Hepatocyte (in vitro differentiated cells): ENCODE measurements at places on chromosomes 13 and 19. TPM values are rescaled to one million over a fixed set of nuclear protein-coding genes. Genes with fewer than 3 reads are reported as not detected.

- H3K27me3 ChIP-seq, result no peaks in the 10 kb centered on the region
- H3K4me3 ChIP-seq, result no peak overlapping the region
- DNase-seq, result no peak
- peak overlapping the region; percentile 61 for H3K27ac ChIP-seq
- peaks cover 30% of the 10 kb centered on the region for H3K4me1 ChIP-seq
Measured at GRCh38 chr13:33536601-33537000, 251.0 kb upstream of the STARD13 start.

GRCh38 chr19:31002518-31003244, 346.6 kb downstream of the TSHZ3 start:
- no peak for DNase-seq
- no peak overlapping the region for H3K4me3 ChIP-seq
- no peaks in the 10 kb centered on the region for H3K27me3 ChIP-seq
- no peaks in the 10 kb centered on the region for H3K36me3 ChIP-seq

GRCh38 chr19:379796-380195, 29.2 kb downstream of the C2CD4C start:
- H3K27me3 ChIP-seq, result no peaks in the 10 kb centered on the region
- no peaks in the 10 kb centered on the region for H3K4me1 ChIP-seq
- H3K4me3 ChIP-seq, result no peak overlapping the region
- DNase-seq, result no peak
- H3K27ac ChIP-seq, result no peak overlapping the region

DNA sequence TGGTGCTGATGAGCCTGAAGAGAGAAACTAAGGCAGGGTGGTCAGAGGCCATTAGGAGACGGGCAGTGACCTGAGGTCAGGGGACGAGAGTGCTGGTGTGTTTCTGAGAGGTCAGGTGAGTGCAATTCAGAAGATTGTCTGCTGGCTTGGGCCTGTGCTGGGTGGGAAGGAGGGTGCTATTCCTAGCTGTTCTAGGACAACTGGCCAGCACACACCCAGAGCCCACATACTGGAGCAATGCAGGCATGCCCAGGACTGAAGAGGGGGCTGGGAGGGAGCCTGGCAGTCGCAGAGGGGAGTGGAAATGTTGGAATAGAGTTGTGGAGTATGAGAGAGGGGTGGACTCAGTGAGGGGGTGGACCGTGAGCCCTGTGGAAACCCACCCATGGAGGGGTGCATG, 16.5 kb downstream of the ARHGEF7 start:
- H3K4me1 ChIP-seq, result no peaks in the 10 kb centered on the region
- H3K27me3 ChIP-seq, result peaks cover 5% of the 10 kb centered on the region

- no peaks in the 10 kb centered on the region for H3K27me3 ChIP-seq
- H3K4me3 ChIP-seq, result no peak overlapping the region
- no peaks in the 10 kb centered on the region for H3K4me1 ChIP-seq
- no peaks in the 10 kb centered on the region for H3K36me3 ChIP-seq
Measured at GRCh38 chr19:56972291-56972841, 131.8 kb upstream of the PEG3 start.

DNA sequence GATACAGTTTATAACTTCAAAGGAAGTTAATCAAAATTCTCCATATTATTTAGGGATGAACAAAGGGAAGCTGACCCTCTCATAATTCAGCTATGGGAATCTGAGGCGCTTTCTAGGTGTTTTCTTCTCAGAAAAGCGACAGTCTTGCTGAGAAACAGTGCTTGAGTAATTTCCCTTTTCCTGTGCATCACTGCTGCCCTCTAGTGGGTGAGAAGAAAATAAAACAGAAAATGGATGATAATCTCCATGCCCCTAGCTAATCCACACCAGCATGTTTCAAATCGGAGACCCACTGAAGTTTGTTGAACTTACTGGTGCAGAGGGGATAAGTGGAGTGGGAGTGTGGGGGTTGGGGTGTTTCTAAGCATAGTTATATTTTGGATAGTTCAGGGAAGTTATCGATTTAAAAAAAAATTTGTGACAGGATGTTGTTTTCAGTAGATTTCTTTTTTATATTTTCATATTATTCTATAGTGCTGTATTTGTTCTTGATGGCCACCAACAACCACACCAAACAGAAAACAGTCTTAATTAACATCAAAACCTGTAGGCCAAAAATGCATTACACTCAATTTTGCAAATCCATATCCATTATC, 21.4 kb downstream of the LCP1 start:
- H3K27ac ChIP-seq, result no peak overlapping the region
- no peak overlapping the region for H3K4me3 ChIP-seq
- H3K36me3 ChIP-seq, result no peaks in the 10 kb centered on the region
- no peaks in the 10 kb centered on the region for H3K27me3 ChIP-seq

DNA sequence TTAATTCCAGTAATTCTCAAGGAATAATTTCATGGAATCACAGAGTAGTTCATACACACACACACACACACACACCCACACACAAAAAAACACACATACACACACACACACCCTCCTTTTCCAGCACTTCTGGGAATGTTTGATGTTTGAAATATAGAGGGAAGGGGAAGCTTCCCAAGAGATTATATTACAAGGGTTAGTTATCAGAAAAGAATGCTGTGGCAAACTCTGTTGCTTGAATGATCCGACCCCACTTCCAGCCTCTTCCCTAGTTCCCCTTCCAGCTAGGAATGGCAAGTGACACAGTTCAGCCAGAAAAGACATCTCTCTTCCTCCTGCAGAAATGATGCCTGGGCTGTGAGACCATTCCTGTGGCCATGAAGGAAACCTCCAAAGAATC, 49.9 kb downstream of the KCTD12 start:
- H3K4me1 ChIP-seq, result peaks cover 23% of the 10 kb centered on the region
- no peaks in the 10 kb centered on the region for H3K27me3 ChIP-seq
- H3K36me3 ChIP-seq, result no peaks in the 10 kb centered on the region
- no peak overlapping the region for H3K27ac ChIP-seq
- no peak for DNase-seq

GRCh38 chr13:30819136-30819888, 84.0 kb downstream of the ALOX5AP start:
- no peak overlapping the region for H3K4me3 ChIP-seq
- H3K36me3 ChIP-seq, result no peaks in the 10 kb centered on the region
- H3K27me3 ChIP-seq, result no peaks in the 10 kb centered on the region
- peak; percentile 46 for DNase-seq
- H3K27ac ChIP-seq, result peak overlapping the region; percentile 81
- H3K4me1 ChIP-seq, result peaks cover 6% of the 10 kb centered on the region

- no peak for DNase-seq
- no peaks in the 10 kb centered on the region for H3K27me3 ChIP-seq
- H3K4me3 ChIP-seq, result no peak overlapping the region
- H3K27ac ChIP-seq, result no peak overlapping the region
- H3K4me1 ChIP-seq, result no peaks in the 10 kb centered on the region
Measured at GRCh38 chr19:42555801-42556200, 27.5 kb upstream of the CEACAM1 start.

GRCh38 chr19:29680447-29680846, 15.2 kb downstream of the PLEKHF1 start:
- no peak for DNase-seq
- no peaks in the 10 kb centered on the region for H3K4me1 ChIP-seq
- no peaks in the 10 kb centered on the region for H3K27me3 ChIP-seq
- H3K4me3 ChIP-seq, result no peak overlapping the region
- no peaks in the 10 kb centered on the region for H3K36me3 ChIP-seq
- no peak overlapping the region for H3K27ac ChIP-seq

GRCh38 chr19:55071129-55071502, 4.6 kb upstream of the EPS8L1 start:
- peaks cover 9% of the 10 kb centered on the region for H3K27me3 ChIP-seq
- peak overlapping the region; percentile 16 for H3K27ac ChIP-seq
- no peaks in the 10 kb centered on the region for H3K36me3 ChIP-seq

DNA sequence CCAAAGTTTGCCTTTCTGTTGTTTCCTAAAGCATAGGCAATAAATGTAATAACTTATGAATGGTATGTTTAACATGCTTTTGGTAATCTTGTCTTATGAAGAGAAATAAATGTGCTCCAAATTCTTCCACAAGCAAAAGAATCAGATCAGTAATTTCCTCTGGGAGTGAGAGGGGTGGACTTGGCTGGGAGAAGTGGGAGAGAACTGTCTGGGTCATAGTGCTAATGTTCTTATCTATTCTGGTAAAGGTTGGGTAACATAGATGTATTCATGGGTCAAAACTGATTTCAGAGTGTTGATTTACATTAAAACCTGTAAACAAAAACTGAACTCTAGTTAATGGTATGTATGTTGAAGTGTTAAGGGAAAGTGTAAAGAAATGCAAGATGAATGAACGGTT, 211.7 kb upstream of the IRS2 start:
- H3K27me3 ChIP-seq, result no peaks in the 10 kb centered on the region
- no peak for DNase-seq
- H3K36me3 ChIP-seq, result no peaks in the 10 kb centered on the region
- H3K4me3 ChIP-seq, result no peak overlapping the region

GRCh38 chr13:86559901-86560300, 760.7 kb upstream of the SLITRK6 start:
- H3K36me3 ChIP-seq, result no peaks in the 10 kb centered on the region
- H3K27ac ChIP-seq, result no peak overlapping the region
- H3K27me3 ChIP-seq, result no peaks in the 10 kb centered on the region
- no peaks in the 10 kb centered on the region for H3K4me1 ChIP-seq

DNA sequence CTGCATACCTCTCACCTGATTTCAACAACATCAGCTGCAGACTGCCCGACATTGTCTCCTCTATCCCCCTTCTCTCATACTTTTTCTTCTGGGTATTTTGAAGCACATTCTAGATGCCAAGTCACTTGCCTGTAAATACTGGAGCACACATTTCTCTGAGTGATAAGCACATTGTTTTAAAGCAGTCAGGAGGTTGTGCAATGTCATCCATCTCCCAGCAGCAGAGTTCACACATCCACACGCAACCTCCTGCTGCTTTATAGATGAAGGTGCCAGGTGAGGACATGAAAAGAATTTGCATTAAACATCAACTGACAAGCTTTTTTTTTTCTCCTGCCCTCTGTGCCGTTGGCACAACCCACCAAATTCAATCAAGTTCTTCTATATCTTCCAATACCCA, 5.5 kb downstream of the UPK1A start:
- no peaks in the 10 kb centered on the region for H3K4me1 ChIP-seq
- H3K27me3 ChIP-seq, result no peaks in the 10 kb centered on the region
- H3K36me3 ChIP-seq, result no peaks in the 10 kb centered on the region
- no peak overlapping the region for H3K27ac ChIP-seq

- no peaks in the 10 kb centered on the region for H3K36me3 ChIP-seq
- H3K4me1 ChIP-seq, result no peaks in the 10 kb centered on the region
- no peak for DNase-seq
- H3K4me3 ChIP-seq, result no peak overlapping the region
- H3K27me3 ChIP-seq, result no peaks in the 10 kb centered on the region
- no peak overlapping the region for H3K27ac ChIP-seq
Measured at GRCh38 chr13:92681239-92681638, 545.4 kb upstream of the GPC6 start.

GRCh38 chr19:10069046-10069445, 17.1 kb upstream of the SHFL start:
- no peak for DNase-seq
- H3K27ac ChIP-seq, result no peak overlapping the region
- no peaks in the 10 kb centered on the region for H3K27me3 ChIP-seq

DNA sequence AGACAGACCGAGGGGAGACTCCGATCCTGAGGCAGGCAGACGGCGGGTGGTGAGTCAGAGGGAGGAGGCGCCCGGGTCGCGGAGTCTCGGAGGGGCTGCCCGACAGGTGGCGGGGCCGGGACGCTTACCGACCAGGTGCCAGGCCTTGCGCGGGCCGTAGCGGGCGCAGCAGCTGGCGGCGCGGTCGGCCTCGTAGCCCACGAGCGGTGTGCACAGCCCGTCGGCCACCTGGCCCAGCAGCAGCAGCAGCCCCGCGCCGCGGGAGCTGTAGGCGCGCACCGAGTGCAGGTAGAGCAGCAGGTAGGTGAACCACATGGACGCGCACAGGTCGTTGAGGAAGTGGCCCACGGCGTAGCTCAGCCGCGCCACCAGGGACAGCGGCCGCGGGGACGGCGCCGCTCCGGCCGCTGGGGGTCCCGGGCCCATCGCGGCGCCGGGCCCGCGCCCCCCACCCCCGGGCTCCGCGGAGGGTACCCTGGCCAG, 367 bp downstream of the MFSD12 start:
- peaks cover 19% of the 10 kb centered on the region for H3K4me1 ChIP-seq
- no peaks in the 10 kb centered on the region for H3K27me3 ChIP-seq
- peak overlapping the region; percentile 88 for H3K4me3 ChIP-seq
- H3K36me3 ChIP-seq, result no peaks in the 10 kb centered on the region

DNA sequence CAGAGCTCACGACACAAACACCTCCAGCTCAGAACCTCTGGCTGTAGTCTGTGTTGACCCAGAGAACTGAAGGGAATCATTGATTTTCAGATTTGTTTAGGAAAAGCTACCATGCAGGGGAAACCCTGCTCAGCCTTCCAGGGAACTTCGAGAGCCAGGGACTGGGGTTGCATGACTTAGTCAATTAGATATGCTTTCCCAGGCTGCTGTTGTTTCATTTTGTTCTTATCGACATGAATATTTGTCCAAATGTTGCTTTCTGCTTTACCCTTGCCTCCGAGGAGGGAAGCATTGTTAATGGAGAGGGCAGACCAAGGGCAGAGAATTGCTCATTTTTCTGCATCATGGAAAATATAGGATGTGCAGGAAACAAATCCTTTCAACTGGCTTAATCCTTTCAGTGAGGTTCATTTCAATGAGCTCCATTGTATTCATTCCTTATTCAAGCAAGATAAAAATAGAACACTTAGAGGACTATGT, 82.5 kb downstream of the KLF5 start:
- peaks cover 26% of the 10 kb centered on the region for H3K4me1 ChIP-seq
- DNase-seq, result peak; percentile 30
- H3K36me3 ChIP-seq, result no peaks in the 10 kb centered on the region
- H3K27me3 ChIP-seq, result no peaks in the 10 kb centered on the region
- H3K27ac ChIP-seq, result peak overlapping the region; percentile 97
- H3K4me3 ChIP-seq, result no peak overlapping the region

DNA sequence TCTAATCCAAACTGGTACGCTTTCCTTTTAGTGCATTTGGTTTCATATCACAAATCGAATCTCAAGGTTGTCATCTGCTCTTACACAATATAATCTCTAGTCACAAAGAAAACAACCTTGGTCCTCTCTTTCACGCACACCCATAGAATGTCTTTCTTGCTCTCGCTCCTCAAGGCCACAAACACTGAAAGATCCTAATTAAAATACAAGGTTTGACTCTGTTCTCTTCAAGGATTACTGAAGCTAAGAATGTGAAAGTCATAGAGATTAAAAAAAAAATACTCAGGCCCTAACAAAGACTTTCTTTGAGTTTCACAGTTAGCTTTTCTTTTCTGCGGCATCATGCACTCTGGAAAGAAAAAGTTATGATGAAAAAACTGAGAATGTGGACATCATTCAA, 891.5 kb downstream of the EFNB2 start:
- no peaks in the 10 kb centered on the region for H3K27me3 ChIP-seq
- no peaks in the 10 kb centered on the region for H3K4me1 ChIP-seq
- no peak overlapping the region for H3K27ac ChIP-seq
- no peak for DNase-seq

Gene VSIG10L
- total RNA-seq, result 2.5 and 3.4 TPM in 2 replicates

Gene EEF1AKMT1
- total RNA-seq, result 9.2 TPM in 2 replicates

Gene LHB
- not detected in 2 replicates for total RNA-seq

Gene MED16
- 24.4 and 32.1 TPM in 2 replicates for total RNA-seq

Gene ARHGAP45
- total RNA-seq, result 11.0 and 12.9 TPM in 2 replicates

Gene MYO1F
- total RNA-seq, result 0.13 and 0.92 TPM in 2 replicates

Gene SPRED3
- 0.68 and 4.0 TPM in 2 replicates for total RNA-seq

Gene MTIF3
- total RNA-seq, result 66.7 and 82.3 TPM in 2 replicates

Gene SSC5D
- 0.04 and 0.80 TPM in 2 replicates for total RNA-seq

Gene CLEC17A
- total RNA-seq, result not detected in 2 replicates

Gene BST2
- total RNA-seq, result 43.2 and 50.1 TPM in 2 replicates
